Fibroblast of skin of abdomen (primary cell): ENCODE measurements at places on chromosomes 7 and 10.

GRCh38 chr7:112116358-112116757 lies 89.8 kb downstream of the DOCK4 start:
- no peak for DNase-seq

- DNase-seq = no peak
Measured at GRCh38 chr10:46223626-46224413, 63.0 kb upstream of the ANTXRL start.

- no peak for DNase-seq
Measured at GRCh38 chr7:40760987-40761386, 626.2 kb downstream of the SUGCT start.

DNA sequence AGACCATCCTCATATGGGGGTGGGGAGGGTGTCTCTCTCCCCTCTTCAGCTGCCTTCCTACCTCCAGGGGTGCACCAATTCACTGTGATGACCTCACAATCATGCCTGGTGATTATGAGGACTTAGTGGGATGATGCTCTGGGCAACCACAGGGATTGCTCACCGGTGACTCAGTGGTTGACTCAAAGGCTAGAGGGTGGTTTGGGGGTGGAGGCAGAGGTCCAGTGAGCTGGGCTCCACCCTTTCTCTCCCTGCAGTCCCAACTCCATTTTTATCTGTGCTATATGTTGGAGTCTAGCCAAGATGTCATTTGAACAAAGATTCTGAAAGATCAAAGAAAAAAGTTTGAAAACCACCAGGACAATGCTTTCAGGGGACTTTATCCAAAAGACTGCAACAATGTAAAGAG lies 286.9 kb downstream of the KCNMA1 start:
- DNase-seq = peak; percentile 100

GRCh38 chr10:88401671-88402347 lies 181.3 kb downstream of the RNLS start:
- peak; percentile 45 for DNase-seq

- peak; percentile 47 for DNase-seq
Measured at GRCh38 chr10:31148951-31149350, 117.3 kb upstream of the ZNF438 start.

GRCh38 chr10:16716051-16716450 lies 101.2 kb downstream of the RSU1 start:
- DNase-seq = no peak

DNA sequence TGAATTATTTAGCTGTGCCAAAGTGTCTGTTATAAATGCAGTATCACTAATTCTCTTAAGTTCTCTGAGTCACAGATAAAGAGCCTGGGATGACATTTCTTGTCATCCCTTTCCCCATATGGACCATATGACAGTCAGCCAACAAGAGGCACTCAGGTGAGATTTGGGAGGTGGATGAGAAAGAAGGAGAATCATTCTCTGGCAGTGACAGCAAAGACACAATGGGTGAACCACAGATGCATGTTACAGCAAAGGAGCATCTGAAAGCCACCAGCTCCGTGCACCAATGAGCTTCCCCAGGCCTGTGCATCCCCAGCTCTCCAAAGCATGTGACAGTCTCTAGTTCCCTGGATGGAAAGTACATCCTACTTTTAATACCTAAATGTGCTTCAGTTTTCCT lies 10.8 kb downstream of the GIMAP6 start:
- no peak for DNase-seq

DNA sequence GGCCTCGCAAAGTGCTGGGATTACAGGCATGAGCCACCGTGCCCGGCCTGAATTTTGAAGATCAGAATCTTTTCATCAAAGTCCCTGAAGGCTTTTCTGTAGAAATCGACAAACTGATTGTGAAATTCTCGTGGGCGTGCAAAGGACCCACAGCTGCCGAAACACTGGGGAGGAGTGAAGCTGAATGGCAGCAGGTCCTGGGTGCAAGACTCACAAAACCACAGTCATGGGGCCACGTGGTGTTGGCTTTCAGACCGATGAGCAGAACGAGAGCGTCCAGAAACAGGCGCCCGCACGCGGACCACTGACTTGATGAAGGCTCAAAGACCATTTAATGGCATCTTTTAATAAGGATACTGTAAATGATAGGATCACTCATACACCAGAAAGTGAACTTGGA lies 24.7 kb upstream of the PRKAR1B start:
- no peak for DNase-seq

DNA sequence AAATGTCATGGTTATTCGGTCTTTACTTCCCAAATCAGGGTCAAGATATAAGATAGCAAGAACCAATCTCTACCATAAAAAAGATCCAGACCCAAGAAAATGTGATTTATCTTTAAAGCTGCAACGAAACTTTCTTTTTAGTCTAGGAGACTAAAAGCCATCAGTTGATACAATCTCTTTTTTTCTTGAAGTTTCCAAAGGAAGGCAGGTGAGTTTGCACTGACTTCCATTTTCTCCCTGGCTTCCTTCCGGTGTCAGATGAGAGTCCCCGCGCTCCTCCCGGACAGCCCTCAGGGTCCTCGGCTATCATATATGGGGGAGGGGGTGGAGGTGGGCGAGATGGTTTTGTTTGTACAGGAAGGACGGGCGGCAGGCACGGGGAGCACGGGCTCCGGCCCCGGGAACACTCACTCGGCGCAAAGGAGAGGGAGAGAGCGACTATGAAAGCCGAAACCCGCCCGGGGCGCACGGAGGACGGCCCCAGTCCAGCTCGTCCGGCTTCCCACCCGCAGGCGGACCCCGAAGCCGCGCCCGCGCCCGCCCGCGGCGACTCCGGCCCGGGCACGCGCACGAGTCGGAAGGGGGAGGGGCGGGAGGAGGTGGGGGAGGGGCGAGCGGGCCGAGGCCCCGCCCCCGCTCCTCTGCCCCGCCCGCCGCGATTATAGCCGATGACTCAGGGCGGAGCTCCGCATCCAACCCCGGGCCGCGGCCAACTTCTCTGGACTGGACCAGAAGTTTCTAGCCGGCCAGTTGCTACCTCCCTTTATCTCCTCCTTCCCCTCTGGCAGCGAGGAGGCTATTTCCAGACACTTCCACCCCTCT lies at the start of gene BAG3:
BAG3 (plus strand) TSS at position 689 of the 822 bp plus-strand sequence. CDS start 296 bp downstream, outside the sequence.
- peak; percentile 90 for DNase-seq

DNA sequence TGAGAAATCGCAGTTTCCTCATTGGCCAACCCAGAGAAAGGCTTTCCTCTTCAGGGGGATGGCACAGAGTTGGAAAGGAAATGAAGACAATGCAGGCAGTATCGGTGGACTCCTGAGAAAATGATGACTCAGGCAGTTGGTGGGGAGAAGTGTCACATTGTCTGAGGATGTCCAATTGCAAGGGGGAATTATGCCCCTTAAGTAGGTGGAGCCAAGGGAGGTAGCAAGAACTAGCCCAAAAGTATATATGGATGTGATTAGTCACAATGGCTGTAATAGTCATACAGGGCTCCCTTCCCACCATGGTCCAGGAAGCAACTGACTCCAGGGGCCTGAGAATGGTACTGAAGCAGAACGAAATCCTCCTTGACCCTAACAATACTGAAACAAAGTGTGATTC lies 58.3 kb upstream of the EGFR start:
- DNase-seq = peak; percentile 33

DNA sequence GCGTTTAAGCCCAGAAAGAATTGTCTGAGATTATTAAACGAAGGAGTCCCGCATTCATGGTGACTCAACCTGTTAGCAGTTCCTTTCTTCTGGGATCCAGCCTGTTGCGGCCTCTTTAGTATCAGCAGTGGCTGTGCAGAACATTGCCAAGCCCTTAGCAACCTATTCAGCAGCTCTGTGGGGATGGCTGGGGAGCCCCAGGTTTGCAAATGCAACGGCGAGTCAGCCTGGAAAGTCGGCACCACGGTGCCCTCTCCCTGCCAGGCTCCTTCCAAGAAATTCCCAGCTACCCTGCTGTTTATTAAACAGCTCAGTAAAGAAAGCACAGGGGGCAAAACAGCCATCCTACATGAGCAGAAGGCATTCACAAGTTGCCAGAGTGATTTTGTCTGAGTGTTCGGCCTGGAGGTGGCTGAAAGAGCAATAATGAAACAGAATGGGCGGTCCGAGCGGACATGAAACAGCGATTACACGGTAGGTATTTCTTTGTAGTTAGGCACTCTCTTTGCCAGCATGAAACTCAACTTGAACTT lies 198.3 kb downstream of the BAMBI start:
- peak; percentile 28 for DNase-seq
